ENCODE measurements at places on chromosomes 13 and 19. TPM values are rescaled to one million over a fixed set of nuclear protein-coding genes. Genes with fewer than 3 reads are reported as not detected.

DNA sequence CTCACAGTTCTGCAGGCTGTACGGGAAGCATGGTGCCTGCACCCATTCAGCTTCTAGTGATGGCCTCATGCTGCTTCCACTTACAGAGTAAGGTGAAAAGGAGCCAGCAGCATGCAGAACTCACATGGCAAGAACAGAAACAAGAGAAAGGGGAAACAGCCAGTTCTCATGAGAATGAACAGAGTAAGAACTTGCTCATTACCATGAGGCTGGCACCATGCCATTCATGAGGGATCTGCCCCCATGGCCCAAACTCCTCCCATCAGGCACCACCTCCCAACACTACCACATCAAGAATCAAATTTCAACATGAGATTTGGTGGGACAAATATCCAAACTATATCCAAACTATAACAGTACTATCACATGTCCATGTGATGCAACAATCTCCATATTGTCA, 72.1 kb downstream of the KATNAL1 start:
- no peak for DNase-seq

DNA sequence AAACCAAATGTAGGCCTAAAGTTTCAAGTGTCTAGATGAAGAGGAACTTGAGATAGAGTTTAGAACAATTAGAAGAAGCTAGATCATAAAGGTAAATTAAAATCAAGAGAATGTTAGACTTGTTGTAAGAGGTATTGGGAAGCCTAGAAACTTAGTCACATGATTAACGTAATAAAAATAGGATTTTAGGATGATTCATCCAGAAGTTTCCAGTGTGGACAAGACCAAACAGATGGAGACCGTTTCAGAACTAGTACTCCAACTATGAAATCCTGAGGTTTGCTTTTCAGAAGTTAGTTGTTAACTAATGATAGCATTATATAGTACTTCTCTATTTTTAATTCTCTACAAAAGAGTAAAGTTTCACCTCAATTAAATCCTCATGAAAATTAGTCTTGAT, 104.9 kb downstream of the MZT1 start:
- no peak for DNase-seq

DNA sequence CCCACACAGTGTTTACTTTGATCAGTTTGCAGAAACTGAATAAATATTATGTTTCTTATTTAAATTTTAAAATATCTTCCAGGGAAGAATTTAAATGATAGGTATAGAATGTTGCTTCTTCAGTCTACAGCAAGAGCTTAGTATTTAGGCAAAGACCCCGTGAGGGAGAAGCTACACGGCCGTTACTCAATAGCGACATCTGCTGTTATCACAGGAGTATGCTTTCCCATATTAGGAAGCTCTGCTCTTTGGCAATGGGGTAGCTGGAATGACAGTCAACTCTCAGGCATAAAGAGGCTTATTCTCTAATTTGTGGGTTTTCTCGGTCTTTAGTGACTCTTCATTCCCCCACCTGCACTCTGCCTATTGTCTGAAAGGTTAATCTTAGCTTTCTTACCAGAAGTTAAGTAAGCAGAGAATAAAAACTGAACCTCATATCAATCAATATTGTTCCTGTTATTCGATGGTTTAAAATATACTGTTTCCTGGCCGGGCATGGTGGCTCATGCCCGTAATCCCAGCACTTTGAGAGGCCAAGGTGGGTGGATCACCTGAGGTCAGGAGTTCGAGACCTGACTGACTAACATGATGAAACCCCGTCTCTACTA, 13.2 kb upstream of the LHFPL6 start:
- DNase-seq, result no peak

- DNase-seq, result no peak
Observed at GRCh38 chr19:33132425-33132824, 511 bp downstream of the WDR88 start.

GRCh38 chr13:31986676-31987470, 44.7 kb upstream of the FRY start:
- DNase-seq, result no peak

DNA sequence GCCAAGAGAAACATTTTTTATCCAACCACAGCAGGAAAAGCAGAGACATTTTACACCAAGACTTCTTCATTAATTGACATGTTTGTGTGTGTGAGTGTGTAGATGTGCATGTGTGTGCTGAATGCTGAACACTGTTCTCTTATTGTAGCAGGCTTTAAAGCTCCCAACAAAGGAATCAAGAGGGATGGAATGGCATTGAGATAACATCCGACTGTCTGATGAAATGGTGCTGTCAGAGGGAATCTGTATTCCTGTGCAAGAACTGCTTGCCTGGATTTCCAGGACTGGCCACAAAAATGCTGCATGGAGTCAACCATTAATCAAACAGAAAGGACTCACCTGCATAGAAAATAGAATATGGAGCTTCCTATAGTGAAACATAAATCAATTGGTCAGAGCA, 354.0 kb downstream of the UQCRFS1 start:
- DNase-seq, result no peak

- no peak for DNase-seq
Observed at GRCh38 chr19:46118136-46118535, 6.4 kb downstream of the IGFL3 start.

DNA sequence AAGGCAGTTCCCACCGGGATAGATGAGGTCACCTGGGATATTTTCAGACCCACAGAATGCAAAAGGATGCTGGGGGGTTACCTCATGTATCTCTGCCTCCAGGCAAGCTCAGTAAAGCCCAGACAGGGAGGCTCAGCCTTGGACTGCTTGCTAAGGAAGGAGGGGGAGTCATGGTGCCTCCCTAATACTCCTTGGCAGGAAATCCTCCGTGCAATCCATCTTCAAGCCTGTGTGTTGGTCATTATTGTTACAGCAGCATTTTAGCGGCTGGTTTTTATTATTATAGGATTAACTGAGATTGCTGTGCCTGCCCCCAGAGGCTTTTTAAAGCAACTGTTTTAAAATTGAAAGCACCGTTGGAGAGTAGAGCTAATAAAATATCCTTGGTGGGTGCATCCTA, 188.5 kb upstream of the UBL3 start:
- no peak for DNase-seq

- no peak for DNase-seq
Observed at GRCh38 chr19:32349724-32350470, 4.5 kb downstream of the ZNF507 start.

DNA sequence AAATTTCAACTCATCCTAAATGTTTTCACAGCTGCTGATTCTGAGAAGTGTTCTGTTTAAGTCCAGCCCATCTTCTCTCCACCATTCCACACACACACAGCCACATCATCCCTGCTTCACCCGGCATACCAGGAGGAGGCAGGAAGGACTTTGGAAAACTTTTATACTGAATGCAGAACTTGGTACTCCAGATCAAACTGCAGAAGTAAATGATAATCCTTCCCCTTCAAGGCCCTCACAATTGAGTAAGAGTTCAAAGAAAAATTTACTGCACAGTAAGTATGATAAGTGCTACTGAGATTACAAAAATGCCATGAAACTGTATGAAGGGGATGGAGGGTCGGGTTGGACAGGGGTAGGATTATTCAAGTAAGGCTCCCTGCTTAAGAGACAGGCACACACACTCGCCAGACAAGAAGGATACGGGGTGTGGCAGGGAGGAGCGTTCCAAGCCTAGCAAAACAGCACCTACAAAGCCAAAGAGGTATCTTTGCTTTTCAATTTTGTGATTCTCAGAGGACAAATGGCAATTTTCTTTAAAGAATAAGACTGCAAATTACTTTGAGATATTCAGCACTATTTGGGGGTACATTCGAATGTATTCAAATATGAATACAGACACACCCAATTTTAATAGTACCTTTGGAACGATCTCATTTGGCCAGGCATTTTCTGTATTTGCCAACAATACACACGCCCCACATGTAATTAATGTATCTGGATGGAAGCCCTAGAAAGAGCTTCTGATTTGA, 2.5 kb downstream of the USP12 start:
- DNase-seq, result no peak

- no peak for DNase-seq
Observed at GRCh38 chr19:39684267-39684666, 20.0 kb upstream of the LGALS14 start.

DNA sequence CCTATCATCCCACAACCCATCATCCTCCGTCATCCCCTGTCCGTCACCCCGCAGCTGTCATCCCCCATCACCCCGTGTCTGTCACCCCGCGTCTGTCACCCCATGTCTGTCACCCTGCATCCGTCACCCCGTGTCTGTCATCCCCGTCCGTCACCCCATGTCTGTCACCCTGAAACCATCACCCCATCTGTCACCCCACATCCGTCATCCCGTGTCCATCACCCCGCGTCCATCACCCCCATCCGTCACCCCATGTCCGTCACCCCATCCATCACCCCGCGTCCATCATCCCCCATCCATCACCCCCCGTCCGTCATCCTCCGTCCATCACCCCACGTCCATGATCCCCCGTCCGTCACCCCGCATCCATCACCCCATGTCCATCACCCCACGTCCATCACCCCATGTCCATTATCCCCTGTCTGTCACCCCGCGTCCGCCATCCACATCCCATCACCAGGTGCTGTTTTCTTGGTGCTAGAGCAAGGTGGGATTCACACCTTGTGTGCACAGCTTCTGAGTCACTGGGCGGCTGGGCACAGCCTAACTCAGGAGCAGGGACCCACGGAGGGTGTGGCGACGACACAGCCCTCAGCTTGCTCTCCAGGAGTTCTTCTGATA, 24.2 kb downstream of the RASA3 start:
- DNase-seq, result peak; percentile 47

GRCh38 chr13:111111376-111111937, 3.7 kb upstream of the ARHGEF7 start:
- DNase-seq, result no peak

- peak; percentile 63 for DNase-seq
Observed at GRCh38 chr19:42024622-42025111, 30.6 kb upstream of the ATP1A3 start.

GRCh38 chr19:38655148-38655824, 7.8 kb downstream of the ACTN4 start:
- no peak for DNase-seq

DNA sequence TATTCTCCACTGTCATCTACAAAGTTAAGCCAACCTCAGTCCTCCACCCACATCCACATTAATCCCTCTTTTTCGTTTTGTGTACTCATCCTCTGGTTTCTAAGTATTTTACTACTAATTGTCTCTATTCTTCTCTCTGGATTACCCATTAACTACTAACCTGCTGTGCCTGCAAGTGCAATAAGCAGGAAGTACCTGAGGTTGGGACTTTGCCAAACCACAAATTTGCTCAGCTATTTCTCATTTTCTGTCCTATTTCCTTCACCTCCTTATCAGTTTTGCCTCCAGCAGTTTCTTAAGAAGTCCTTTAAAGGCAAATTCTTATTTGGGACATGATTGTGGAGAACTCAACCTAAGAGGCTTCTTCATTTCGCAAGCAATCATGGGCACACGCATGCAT, 1708.9 kb downstream of the SLITRK5 start:
- no peak for DNase-seq

DNA sequence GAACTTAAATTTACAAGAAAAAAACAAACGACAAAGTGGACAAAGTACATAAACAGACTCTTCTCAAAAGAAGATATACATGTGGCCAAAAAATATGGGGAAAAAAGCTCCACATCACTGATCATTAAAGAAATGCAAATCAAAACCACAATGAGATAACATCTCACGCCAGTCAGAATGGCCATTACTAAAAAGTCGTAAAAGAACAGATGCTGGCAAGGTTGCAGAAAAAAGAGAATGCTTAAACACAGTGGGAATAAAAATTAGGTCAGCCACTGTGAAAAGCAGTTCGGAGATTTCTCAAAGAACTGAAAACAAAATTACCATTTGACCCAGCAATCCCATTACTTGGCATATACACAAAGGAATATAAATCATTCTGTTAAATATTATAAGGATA, 132.7 kb downstream of the UGGT2 start:
- no peak for DNase-seq

- no peak for DNase-seq
Observed at GRCh38 chr13:101398191-101398590, 18.1 kb downstream of the NALCN start.

DNA sequence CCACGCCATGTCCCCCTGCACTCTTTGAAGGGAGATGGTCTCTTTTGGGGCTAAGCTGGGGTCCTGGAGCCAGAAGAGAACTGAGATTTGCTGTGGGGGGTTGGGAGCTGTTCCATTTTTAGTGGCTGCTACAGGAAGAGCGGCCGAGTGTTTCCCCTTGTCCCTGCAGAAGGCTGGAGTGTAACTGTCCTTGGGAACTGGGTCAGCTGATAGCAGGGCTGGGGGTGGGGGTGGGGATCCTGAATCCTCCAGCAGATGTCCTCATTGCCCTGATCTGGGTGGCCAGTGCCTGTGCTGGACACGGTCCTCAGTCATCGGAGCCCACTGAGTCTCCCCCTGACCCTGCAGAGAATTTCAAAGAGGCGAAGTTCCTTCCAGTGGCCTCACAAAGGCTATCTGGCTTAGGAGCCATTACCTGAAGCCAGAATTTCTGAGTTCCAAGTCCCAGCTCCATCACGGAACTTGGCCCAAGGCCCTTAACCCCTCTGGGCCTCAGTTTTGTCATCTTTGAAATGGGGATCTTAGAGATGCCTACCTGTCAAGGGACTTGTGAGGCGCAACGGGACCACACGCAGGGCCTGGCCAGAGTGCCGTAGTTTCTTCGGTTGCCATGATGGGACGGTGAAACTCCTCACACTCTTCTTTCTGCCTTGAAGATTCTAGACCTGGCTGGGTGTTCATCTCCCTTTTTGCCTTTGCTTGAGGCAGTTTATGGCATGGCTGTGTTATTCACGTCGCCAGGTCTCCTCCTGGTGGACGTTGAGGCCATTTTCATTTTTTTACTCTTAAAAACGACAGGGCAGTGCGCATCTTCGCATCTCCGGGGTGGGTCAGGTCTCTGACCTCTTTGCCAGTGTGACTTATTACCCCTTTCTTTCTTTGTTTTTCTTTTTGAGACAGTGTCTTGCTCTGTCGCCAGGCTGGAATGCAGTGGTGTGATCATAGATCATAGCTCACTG, 51.9 kb downstream of the DNM2 start:
- DNase-seq, result no peak

CEACAM16 gene
- total RNA-seq, result 0.36 TPM

CACNA1A gene
- total RNA-seq, result 2.0 TPM

IL11 gene
- 0.27 TPM for total RNA-seq

CLDN10 gene
- total RNA-seq, result not detected

UBAC2 gene
- total RNA-seq, result 44.4 TPM

DMKN gene
- total RNA-seq, result 27.1 TPM

CAPN12 gene
- total RNA-seq, result 2.8 TPM

MAB21L1 gene
- 0.32 TPM for total RNA-seq

ATP4B gene
- total RNA-seq, result not detected

All from aorta (tissue), 5 donors.